Daoy (cell line): ENCODE measurements at places on chromosomes 4 and X. TPM values are rescaled to one million over a fixed set of nuclear protein-coding genes. Genes with fewer than 3 reads are reported as not detected.

GRCh38 chrX:111886678-111887077 is 10.7 kb downstream of the TRPC5OS start:
- no peak for DNase-seq

- DNase-seq, result peak; percentile 26
These were observed 65.9 kb upstream of the HPF1 start for GRCh38 chr4:169823685-169824084.

DNA sequence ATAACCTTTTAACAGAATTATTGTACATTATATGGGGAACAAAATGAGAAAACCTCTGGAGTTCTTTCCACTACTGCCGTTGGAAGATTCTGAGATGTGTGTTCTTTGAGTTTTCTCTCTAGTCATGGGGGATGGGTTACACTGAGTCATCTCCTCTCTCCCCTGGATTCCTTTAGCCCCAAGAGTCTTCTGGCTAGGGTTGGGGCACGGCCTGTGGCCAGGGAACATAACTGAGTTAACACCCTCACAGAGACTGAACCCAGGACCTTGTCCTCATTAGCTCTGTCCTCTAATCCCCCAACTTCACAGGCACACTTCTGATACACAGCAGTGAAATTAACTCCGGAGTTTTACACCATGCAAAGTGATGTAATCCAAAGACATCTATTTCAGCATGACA is 142.3 kb upstream of the F9 start:
- peak; percentile 4 for DNase-seq

DNA sequence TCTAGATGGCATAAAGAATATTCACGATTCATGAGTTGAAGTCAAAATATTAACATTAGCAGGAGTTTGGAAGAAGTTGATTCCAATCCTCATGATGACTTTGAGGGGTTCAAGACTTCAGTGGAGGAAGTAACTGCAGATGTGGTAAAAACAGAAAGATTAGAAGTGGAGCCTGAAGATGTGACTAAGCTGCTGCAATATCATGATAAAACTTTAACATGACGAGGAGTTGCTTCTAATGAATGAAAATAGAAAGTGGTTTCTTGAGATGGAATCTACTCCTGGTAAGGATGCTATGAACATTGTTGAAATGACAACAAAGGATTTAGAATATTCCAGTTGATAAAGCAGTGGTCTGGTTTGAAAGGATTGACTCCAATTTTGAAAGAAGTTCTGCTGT is 70.1 kb upstream of the TMLHE start:
- no peak for DNase-seq

- peak; percentile 30 for DNase-seq
These were observed 100.2 kb upstream of the C1QTNF7 start for GRCh38 chr4:15327311-15328298.

DNA sequence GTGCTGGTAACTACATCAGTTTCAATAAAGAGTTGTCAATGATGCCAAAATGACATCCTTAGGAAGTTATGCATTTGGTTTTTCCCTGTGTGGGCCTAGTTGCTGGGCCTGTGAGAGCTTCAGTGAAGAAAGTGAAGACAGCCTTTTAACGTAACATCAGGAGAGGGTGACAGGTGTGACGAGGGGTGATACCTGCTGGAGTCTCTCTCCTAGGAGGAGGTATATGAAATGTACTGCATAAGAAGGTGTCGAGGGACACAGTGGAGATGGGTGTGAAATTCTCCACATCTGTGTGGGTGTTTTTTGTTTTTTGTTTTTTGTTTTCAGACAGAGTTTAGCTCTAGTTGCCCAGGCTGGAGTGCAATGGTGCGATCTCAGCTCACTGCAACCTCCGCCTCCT is 49.2 kb downstream of the EVC start:
- DNase-seq, result no peak

DNA sequence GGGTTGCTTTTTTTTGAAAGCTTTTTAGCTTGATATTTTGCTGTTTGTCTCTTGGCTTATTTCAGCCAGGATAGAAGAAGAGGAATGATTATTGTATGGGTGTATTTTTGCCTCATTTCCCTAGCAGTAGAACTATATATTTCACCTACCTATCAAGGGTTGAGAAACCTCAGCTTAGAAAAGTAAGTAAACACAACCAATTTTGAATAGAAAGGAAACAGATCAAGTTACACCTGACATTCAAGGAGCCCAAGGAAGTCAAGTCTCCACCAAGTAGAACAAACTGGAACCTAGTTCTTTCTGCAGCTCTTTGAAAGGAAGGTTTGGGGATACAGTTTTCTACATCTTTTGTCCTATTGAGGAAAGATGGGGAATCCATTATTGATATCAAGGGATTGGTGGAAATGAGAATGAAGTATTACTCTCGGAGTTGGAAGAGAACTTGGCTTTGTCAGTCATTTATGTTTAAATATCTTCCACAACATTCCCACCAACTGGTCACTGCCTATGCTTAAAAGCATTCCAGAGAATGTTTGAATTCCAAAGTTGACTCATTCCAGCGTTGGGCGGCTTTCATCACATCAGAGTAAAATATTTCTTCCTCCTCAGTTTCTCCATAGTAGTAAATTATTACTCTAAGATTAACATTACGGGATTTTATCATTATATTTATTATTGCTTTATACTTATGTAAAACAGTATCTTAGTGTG is 207.8 kb upstream of the CNKSR2 start:
- no peak for DNase-seq

DNA sequence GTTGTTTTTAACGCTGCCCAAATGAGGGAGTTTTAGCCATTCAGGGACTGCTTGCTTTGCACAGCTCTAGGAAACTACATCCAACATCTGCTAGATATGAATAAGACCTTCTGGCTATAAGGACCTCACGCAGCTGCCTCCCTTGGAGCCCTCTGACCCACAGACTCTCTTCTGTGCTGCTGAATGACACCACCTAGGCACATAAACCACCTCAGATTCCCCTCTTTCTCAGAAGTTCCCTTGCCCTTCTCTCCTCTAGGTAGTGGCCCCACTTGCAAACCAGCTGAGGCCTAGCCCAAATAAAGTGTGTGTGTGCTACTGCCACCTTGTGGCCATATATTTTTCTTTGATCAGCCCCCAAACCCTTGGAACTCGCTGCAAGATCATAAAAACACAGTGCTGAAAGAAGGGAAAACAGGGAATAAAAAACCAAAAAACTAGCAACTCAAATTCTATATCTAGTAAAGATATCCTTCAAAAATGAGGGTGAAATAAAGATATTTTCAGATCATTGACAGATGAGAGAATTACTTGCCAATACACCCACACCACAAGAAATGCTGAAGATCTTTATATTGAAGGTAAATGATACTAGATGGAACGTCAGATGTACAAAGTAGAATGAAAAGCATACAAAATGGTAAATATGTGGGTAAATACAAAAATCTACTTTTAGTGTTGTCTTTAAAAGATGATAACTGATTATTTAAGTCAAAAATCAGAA is 265.9 kb downstream of the ADAMTS3 start:
- DNase-seq, result no peak

GRCh38 chrX:83529950-83530349 is 21.9 kb downstream of the POU3F4 start:
- no peak for DNase-seq

DNA sequence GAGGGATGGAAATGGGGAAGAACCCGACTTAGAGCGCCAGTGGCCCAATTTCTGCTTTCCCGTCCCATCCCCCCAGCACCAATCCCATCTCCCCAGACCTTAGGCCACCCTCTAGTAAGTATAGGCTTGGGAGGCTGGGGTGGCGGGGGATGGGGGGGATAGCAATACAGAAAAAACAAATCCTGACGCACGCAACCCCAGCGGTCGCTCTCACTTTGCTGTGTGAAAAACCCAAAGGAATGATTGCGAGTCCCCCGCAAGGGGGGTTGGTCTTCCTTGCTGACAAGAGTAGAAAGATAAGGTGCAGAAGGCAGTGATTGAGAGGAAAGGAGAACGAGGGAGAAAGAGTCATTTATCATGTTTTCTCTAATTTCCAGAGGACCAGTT is 863 bp downstream of the CPE start:
- no peak for DNase-seq

DNA sequence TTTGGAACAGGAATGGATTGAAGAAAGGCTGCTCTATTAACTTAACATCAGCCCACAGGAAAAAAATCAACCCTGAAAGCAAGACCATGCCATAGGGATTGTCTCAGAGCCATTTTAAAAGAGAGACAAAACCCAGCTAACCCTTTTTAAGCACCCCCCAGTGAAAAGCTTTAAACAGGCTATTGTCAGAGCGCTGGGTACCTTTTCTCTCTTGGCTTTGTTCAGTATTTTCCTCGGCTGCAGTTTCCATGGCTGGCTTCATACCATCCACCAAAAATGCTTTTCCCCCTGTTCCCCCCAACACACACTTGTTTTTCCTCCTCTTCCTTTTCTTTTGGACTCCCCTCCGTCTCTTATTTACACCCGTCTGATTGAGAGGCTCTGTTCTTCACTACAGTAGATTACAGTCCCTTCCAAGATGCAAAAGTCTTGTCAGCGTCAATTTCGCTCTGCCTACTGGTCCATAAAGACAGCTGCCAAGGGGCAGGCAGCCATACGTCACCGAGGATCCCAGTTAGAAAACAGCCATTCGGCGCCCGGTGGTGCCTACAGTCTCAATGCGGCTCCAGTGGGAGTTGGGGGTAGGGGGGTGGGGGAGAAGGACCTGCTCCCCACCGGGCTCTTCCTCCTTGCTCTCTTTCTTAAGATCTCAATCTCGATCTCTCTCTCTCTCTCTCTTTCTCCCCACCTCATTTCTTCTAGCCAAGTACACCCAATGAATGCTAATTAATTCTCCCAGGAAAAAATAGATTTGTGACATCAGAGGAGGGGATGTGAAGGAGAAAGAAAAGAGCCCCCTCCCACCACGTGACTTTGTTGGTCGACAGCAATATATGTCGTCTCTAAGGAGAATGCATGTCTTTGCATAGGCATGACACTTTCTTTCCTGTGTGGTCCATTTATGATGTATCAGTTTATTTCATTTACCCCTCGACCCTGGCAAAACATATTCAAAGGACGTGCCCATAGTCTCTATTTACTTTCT is at the start of gene GPM6B:
TSS of gene GPM6B (minus strand) at position 451 of the 985 bp plus-strand sequence. CDS start at position 262, 189 bp downstream.
- no peak for DNase-seq

GRCh38 chrX:101485212-101485949 is at the start of gene ARMCX4:
Gene ARMCX4 (plus strand): TSS chrX:101485456. CDS start chrX:101488590, 3,134 bp downstream.
- DNase-seq, result peak; percentile 55

EMD gene
- total RNA-seq, result 9.0 and 15.1 TPM in 2 replicates

SORCS2 gene
- total RNA-seq, result 0.91 and 2.0 TPM in 2 replicates

ABLIM2 gene
- total RNA-seq, result 0.21 and 0.23 TPM in 2 replicates

LRAT gene
- 0.03 and 0.17 TPM in 2 replicates for total RNA-seq

SHROOM3 gene
- total RNA-seq, result 8.2 and 10.2 TPM in 2 replicates

AREG gene
- 0.29 TPM in 1 of 2 replicates, not detected in the other for total RNA-seq
